CD4-positive, alpha-beta T cell treated with Interleukin-10 for 1 hour (primary cell): ENCODE measurements at places on chromosomes 13 and 19.

- no peak for DNase-seq
Measured at GRCh38 chr19:55447421-55448174, 4.5 kb upstream of the SHISA7 start.

GRCh38 chr13:79314652-79315051 is 91.4 kb downstream of the RBM26 start:
- DNase-seq, result no peak

DNA sequence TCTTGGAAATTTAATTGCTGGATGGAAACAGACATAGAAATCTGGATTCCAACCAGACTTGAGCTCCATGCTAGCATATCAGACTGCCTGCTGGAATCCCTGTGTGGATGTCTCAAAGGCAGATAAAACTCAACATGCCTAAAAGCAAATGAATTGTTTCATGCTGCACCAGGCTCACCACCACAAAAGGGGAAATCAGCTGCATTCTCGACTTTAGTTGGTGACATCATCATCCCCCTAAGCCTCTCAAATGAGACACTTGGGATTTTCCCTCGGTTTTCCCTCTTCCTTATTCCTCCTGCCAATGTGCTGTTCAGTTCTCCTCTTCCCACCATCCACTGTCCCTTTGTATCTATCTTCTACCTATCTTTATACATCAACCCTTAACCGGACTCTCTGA is 134.3 kb downstream of the ZDHHC20 start:
- DNase-seq, result no peak

- DNase-seq, result peak; percentile 24
Measured at GRCh38 chr13:97855570-97856303, 97.7 kb upstream of the IPO5 start.

DNA sequence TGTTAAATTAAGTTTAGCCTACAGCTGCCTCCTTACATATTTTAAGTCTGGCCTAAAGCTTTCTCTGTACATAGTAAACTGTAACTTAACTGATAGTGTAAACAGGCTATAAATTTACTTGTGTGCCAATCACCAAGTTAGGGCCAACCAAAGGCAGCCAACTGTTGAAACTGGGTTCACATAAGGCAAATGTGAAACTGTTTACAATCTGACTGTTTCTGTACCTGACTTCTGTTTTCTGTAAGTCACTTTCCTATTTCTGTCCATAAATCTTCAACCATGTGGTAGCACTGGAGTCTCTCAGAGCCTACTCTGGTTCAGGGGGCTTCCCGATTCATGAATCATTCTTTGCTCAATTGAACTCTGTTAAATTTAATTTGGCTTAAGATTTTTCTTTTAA is 103.1 kb downstream of the RAP2A start:
- no peak for DNase-seq

DNA sequence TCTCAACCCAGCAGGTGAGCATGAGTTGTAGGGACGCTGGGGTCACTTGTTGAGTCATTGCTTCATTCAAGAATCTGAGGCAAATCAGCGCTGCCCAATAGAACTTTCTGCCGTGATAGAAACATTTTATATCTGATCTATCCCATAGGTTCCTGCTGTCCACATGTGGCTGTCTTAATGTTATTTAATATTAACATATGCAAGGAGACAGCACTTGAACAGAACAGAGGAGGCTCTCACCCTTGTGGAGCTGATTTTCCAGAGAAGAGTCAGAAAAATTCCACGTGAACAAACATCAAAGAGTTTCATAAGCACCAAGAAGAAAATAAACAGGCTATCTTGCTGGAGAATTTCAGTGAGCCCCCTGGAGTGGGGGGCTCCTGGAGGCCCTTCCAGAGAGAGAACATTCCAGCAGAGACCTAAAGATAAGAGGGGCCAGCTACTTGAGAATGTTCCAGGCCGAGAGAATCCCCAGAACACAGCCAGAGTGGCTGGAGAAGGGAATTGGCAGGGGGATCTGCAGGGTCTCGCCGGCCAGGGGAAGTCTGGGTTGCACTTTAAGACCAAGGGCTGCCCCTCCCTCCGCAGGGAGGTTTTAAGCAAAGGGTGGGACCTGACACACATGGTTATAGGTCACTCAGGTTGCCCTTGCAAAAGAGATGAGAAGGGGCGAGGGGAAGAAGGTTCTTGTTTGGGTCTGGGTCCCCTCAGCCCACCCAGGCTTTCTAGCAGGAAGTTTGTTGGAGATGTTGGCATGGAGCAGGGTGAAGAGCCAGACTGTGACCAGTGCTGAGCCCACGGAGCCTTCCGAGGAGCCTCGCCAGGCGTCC is 135.7 kb downstream of the CRYL1 start:
- no peak for DNase-seq

GRCh38 chr13:53848366-53848961 is 819.9 kb downstream of the OLFM4 start:
- no peak for DNase-seq
